Kidney glomerular epithelial cell (primary cell): ENCODE measurements at places on chromosomes 6 and 20.

GRCh38 chr6:41591859-41592502, 45.8 kb downstream of the FOXP4 start:
- DNase-seq, result peak; percentile 73

GRCh38 chr20:58896820-58897219, 44.3 kb downstream of the GNAS start:
- DNase-seq, result no peak

DNA sequence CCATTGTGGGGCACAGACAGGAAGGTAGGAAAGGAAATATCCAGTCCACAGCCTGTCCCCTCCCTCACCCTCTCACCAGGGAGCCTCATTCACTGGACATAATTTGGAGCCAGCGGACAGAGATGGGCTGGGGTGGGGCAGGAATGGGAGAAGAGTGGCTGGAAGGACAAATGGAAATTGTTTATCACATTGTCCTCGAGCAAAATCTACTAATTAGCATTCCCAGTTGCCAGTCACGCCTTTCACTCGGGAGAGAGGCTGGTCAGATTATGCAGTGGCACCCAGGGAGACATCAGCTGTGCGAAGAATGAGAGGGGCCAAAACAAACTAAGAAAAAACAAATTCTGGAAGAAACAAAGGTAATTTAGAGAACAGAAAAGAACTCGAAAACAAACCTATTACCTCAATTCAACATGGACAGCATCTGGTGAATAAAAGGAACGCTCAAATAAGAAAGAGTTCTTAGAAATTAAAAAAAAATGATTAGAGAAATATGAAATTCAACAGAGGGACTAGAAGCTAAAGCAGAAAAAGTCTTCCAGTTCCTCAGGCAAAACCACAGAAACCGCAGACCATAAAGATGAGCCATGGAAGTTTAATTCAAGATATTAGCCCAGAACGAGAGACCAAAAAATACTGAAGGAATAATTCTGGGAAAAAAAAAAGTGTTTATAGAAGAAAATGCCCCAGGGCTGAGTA, 108.5 kb upstream of the RALGAPA2 start:
- no peak for DNase-seq

- DNase-seq, result no peak
These were observed 51.3 kb downstream of the CD109 start for GRCh38 chr6:73747289-73747688.

DNA sequence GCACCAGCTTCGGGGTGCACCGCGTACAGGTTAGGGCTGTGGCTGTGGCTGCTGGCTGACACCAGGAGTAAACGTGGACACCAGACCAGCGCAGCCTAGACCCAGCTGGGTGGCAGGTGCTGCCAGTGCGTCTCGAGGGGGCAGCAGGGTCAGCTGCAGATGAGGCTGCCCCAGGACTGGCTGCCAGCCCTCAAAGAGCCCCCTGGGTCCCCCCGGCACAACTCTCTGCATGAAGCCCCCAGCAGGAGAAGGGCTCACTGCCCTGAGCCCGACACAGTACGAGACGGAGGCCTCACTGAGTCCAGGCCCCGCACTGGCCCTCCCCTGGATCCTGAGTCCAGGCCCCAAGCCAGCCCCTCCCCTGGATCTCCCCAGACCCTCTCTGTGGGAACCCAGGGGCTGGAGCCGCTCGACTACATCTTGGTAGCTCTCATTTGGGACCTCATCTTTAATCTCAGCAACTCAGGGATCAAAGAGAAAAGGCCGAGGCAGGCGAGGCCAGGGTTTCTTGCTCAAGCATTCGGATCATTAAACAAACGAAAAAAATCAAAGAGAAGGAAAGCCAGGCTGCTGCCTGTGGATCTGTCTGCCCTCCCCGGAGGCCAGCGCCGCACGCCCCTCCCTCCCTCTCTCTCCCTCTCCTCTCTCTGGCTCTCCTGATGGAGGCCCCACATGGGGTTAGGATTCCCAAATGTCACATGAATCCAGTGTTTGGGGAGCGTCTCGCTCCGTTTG, 7.0 kb upstream of the NKAIN4 start:
- DNase-seq, result no peak

DNA sequence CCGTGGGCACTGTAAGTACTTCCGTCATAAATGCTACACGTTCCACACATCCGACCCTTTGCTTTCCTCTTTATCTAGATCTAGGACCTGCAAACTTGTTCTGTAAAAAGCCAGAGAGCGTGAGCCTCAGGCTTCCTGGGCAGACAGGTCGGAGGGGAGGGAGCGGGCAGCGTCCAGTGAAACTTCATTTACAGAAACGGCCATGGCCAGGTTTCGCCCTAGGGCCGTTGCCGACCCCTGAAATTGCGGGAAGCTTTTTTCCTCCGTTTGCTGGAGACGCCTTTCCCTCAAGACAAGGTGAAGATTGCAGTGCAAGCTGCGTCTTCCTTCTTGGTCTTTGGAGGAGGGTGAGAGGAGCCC, 155.4 kb downstream of the DLL1 start:
- no peak for DNase-seq

GRCh38 chr6:85401186-85402021, 48.5 kb upstream of the NT5E start:
- DNase-seq, result no peak

DNA sequence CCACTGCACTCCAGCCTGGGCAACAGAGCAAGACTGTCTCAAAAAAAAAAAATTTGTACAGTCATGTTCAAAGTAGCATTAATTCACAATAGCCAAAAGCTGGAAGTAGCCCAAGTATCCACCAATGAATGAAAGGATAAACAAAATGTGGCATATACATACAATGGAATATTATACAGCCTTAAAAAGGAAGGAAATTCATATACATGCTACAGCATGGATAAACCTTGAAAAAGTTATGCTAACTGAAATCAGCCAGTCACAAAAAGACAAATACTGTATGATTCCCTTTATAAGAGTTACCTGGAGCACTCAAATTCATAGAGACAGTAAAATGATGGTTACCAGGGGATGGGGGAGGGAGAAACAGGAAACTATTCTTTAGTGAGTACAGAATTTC, 15.7 kb downstream of the EEF1A1 start:
- no peak for DNase-seq

DNA sequence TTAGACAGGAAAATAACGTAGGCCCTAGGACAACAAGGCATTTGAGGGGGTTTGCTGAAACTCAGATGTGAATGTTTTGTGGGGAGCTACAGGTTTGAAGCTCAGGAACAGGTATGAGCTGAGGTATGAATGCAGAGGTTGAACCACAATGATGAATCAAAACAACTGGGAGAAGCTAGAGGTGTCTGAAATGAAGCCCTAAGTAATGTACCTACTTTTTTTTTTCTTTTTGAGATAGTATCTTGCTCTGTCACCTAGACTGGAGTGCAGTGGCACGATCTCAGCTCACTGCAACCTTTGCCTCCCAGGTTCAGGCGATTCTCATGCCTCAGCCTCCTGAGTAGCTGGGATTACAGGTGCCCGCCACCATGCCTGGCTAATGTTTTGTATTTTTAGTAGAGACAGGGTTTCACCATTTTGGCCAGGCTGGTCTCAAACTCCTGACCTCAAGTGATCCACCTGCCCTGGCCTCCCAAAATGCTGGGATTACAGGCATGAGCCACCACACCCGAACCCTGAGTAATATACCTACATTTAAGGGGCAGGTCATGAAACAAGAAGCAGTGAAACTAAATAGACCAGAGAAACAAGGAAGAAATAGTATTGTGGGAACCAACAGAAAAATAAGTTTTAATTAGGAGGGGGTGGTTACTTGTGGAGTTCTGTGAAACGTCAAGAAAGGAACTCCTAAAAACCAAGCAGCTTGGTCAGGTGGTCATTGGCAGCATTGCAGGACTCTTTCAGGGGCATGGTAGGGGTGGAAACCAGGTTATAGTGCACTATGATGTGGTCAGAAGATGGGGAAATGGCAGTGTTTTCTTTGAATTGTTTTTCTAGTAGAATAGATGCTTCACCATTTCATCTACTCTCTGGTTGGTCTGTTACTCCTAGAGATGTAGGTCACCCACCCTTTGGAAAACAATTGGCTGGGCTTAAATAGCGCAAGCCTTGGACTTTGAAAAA, 138.1 kb downstream of the CD164 start:
- no peak for DNase-seq

DNA sequence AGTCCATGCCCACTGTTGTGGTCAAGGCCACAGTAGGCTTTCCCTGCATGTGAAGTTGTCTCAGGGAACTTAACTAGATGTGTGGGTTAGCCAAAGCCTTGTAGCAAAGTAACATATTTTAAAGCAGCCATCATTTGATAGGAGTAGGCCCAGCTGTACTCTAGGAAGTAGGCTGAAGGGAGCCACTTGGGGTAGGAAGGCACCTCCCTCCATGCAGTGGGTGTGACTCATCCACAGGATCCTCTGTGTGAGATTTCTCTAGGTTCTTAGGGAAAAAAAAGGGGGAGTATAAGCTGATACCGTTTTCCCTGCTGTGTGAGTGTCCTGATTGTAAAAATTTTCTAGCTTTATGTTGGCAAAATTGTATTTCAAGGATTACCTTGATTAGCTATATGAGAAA, 44.7 kb downstream of the VAPB start:
- peak; percentile 5 for DNase-seq

DNA sequence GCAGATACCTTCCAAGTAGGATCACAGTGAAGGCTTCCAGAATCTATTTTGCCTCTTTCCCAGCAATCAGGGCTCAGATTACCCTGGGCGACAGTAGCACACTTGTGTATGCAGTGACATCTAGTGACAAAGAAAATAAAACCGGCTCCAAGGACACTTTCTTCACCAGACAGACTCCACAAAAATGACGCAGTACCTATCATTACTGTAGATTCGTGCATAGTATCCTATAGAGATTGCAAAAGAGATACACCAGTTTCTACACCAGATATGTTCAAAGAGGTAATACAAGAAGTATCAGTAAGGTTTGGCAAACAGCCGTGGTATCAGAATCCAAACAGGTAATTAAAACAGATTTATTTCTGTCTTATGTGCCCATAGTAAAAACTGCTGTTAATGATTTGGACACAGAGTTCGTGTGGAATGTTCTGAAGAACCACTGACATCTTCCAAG, 600.4 kb upstream of the JAG1 start:
- peak; percentile 71 for DNase-seq

- DNase-seq, result no peak
These were observed 9.6 kb downstream of the GMEB2 start for GRCh38 chr20:63617092-63617875.

DNA sequence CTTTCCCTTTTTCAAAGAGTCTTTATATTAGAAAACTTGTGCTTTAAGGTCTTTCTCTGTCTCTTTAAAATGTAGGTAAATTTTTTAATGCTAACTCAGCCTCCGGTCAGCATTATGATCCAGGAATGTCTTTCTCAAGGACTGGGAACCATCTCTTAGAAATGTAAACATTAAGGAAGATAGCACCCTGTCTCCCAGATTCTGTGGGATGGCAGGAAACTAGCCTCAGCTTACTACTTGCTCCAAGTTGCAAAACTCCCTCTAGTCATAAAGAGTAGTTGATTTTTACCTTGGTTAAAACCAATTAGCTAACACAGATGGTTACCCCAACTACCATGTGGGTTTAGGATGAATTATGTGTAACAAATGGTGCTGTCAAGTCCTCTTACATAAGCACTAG, 4.7 kb upstream of the TAAR1 start:
- DNase-seq, result no peak

DNA sequence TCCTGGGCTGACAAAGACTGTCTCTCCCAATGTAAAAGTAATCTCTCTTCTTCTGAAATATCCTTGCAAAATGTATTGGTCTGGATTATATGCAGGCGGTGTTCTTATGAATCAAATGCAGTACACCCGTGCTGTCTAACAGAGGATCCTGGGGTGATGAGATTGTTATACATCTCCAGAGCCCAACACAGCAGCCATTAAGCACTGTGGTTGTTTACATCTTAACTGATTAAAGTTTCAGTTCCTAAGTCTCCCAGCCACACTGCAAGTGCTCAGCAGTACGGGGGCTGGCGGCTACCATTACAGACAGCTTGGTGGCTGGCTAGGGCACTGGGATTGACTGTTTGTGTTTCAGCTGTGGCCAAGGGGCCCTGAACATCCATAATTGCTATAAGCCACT, 7.0 kb downstream of the UNC93A start:
- no peak for DNase-seq

DNA sequence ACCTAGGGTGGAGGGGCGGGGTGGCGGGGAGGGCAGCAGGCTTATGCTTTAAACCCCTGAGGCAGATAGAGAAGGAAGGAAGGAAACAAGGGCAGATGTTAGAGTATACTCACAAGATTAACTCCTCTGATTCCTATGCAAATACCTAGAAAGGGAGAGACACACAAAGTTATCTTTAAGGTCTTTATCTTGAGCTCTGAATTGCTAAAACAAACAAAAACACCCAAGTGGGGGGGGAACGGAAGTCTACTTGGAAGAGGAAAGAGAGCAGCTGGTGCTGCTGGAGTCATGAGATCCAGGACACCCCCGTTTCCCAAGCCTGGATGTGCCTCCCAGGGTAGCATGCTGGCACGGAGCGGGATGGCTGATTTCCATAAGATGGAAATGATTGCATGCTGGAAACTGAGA, 43.4 kb downstream of the PLAGL1 start:
- DNase-seq, result no peak

GRCh38 chr6:162525181-162525580, 202.4 kb downstream of the PRKN start:
- DNase-seq, result no peak

DNA sequence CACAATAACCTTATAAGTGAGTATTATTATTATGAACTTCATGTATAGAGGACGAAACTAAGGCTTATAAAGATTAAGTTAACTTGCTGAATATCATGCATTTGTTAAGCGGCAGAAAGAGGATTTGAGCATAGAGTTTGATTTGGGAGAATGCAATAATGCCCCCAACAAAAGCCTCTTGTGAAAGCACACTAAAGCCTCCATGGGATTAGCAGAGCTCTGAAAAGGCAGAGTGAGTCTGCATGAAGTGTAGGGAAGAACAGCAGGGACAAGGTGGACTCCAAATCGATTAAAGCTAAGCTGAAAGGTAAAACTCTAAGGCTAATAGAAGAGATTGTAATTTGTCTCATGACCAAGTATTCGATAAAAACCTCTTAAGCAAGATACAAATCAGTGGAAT, 100.3 kb downstream of the SH3BGRL2 start:
- no peak for DNase-seq

GRCh38 chr6:43444036-43444435, 11.3 kb downstream of the DLK2 start:
- DNase-seq, result no peak

- DNase-seq, result no peak
These were observed 863.4 kb downstream of the DHX35 start for GRCh38 chr20:39825524-39825923.

GRCh38 chr20:50932691-50933280, 1.5 kb upstream of the ADNP start:
- DNase-seq, result no peak

DNA sequence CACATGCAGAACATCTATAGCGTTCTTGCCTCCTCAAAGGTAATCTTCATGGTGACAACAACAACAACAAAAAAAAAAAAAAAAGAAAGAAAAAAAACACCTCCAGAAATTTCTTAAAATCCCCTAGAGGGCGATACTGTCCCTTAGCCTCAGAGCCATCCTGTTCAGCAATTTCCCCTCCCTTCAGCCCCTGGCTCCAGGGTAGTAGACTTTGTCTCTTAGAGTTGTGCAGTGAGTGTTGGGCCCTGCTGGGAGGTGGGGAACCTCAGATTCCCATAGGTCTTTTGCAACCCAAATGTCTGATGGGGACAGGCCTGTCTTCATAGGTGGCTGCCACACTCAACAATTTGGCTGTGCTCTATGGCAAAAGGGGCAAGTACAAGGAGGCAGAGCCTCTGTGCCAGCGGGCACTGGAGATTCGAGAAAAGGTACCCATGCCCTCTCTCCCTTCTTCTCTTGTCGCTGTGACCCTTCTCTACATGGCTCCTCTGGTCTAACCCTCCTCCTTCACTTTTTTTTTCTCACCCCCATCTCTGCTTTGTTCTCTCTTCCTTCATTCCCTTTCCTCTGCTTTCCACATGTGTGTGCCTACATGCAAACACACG, 6.0 kb upstream of the PTK7 start:
- peak; percentile 49 for DNase-seq
